ENCODE measurements at places on chromosomes 2 and 18.

GRCh38 chr2:196967116-196967515 is 40.6 kb upstream of the PGAP1 start:
- DNase-seq = peak; percentile 71

- DNase-seq = no peak
Observed at GRCh38 chr2:203438528-203438927, 96.6 kb downstream of the RAPH1 start.

DNA sequence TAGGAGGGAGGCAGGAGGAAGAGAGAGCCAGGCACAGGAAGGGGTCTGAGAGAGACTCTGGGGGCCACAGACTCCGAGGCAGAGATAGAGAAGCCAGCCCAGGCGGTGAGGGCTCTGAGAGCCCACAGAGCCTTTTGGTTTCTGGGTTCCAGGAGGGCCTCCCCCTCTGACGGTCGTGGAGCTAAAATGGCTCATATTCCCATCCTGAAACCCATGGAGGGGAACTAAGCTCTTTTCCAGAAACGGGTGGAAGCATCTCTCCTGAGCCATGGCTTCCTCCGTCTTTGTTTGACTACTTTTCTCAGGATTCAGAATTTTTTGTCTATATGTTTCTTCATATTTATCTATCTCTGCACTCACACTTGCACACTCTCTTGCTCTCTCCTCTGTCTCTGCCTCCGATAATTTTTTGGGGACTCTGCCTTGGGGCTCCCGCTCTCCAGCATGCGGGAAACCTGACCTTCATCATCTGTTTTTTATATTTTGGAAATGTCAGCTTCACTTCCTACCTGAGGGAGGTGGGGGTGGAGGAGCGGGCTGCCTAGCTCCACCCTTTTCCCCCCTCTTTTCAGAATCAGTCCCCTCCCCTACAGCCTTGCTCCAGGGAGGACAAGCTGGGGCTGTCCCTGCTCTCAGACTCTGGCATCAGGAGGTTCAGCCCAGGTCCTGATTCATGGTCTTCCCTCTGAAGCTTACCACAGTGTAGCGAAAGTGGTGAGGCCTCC is 5.0 kb upstream of the PKDCC start:
- no peak for DNase-seq

GRCh38 chr2:165953306-165953654 is 296 bp downstream of the TTC21B start:
- no peak for DNase-seq

GRCh38 chr2:191148791-191149190 is 2.0 kb downstream of the STAT4 start:
- no peak for DNase-seq

DNA sequence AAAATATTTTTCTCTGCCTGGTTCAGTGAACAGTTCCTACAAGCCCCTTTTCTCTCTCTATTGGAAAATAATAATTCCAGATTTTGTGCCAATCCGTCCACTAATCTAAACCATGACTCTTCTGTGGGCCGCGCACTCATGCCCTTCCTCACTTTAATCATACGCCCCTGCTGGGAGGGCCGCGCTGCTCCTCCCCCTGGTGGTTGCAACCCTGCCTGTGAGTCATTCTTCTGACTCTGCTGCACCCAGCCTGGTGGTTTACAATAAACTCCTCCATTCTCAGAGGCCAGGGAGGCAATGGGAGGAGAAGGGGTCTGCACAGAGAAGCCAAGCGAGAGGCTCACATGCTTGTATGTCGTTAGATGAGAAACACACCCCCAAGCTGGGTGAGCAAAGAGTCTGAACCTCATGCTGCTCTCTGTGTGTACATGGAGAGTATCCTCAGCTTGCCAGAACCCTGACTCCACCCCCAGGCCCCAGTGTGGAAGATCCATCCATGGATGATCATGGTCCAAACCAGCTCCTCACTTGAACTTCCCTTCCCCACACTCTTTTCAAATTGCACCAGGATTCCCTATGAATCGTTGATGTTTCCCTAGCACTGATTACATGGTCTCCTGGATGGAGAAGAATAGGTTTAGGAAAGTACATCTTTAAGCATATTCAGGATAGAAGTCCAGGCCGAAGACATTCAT is 228.9 kb downstream of the ANKRD30B start:
- peak; percentile 14 for DNase-seq

GRCh38 chr2:6372317-6372901 is 493.3 kb downstream of the CMPK2 start:
- no peak for DNase-seq

GRCh38 chr18:58544616-58545337 is 84.1 kb downstream of the ALPK2 start:
- DNase-seq = no peak

GRCh38 chr18:10121786-10122515 is 208.1 kb downstream of the VAPA start:
- no peak for DNase-seq

GRCh38 chr2:19361325-19361990 is 3.0 kb upstream of the OSR1 start:
- DNase-seq = no peak

GRCh38 chr2:109637749-109638570 is 23.8 kb downstream of the SOWAHC start:
- no peak for DNase-seq

GRCh38 chr18:73766910-73767515 is 380.6 kb downstream of the FBXO15 start:
- DNase-seq = no peak

GRCh38 chr2:146143971-146144370 is 1624.1 kb upstream of the ZEB2 start:
- no peak for DNase-seq

DNA sequence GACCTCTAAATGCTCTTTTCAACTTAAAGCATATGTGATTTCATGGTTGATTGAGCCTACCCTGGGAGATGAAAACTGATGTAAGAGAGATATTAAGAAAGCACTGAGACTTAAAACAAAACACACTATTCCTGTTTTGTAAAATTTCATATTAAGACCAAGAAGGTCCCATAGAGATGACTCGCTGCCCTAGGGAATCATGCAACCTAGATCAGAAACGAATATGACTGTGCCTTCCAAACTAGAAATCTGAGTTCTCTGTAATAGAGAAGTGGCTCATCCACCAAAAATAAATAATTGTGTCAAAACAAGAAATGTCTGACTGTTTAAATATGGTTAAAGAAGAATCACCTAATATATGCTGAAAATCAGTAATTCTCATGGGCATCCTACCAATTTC is 776.8 kb upstream of the SOX11 start:
- DNase-seq = no peak

- no peak for DNase-seq
Observed at GRCh38 chr18:54261894-54262293, 7.4 kb upstream of the POLI start.

DNA sequence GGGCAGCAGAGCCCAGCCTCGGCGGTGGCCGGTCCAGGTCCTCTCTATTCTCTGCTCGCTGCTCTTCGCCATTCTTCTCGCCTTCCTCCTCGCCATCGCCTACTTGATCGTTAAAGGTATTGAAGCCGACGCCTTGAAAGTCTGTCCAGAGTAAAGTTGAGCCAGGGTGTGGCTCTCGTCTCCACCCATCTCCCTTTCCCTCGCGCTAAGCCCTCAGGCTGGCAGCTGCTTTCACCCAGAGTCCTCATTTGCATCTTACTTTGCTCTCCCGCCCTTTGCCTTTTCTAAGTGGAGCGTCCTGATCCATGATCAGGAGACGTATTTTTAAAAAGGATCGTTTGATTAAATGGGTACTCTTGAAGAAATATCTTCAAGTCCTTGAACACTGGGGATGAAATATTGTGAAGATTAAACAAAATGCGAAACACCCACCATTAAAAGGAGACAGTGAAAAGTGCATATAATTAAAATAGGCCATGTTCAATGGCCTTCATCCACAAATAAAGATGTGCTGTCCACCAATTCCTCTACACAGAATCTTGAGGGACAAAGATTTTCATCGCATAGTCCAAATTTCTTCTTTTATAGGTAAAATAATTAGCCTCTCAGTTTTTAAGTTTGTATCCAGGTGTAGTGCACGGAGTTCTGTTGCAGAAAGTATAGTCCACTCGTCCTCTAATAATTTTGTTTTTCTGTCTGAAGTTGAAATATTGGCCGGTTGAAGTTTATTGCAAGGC is 657 bp downstream of the ARL6IP6 start:
- peak; percentile 86 for DNase-seq

DNA sequence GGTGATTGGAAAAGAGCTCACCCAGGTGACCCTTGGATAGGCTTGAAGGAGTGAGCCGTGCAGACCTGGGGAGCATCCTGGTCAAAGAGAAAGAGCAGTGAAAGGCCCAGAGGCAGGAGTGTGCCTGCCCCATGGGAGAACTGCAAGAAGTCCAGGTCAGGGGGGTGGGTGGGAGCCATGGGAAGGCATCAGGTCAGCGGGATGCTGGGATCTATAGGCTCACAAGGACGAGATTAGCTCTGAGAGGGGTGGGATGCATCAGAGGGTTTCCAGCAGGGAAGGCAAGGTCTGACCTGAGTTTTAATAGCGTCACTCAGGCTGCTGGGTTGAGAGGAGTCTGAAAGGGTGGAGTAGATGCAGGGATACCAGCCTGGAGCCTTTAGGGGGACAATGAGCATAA is 158.6 kb downstream of the SMAD7 start:
- DNase-seq = no peak

GRCh38 chr2:172038121-172038520 is 38.4 kb downstream of the METAP1D start:
- no peak for DNase-seq

- no peak for DNase-seq
Observed at GRCh38 chr2:8630676-8631464, 51.0 kb upstream of the ID2 start.

GRCh38 chr2:130372833-130373807 is 17.3 kb downstream of the PTPN18 start:
- no peak for DNase-seq

DNA sequence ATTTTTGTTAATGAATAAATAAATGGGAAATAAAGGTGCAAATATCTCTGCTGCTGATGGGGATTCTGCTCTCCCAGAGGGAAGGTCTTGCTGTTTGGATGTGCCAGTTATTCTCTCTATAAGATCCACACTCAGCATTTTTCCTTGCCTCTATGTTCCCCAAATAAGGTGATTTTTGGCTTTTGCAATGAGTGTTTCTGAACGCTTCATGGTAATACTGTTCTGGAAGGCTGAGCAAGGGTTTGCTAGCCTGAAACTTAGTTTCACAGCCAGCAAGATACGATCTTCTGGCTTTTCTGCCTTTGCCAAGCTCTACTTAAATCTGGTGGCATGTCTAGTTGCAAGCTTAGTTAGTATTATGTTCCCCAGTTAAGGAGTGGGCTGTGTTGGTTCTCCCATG is 114.6 kb downstream of the LPIN1 start:
- no peak for DNase-seq

DNA sequence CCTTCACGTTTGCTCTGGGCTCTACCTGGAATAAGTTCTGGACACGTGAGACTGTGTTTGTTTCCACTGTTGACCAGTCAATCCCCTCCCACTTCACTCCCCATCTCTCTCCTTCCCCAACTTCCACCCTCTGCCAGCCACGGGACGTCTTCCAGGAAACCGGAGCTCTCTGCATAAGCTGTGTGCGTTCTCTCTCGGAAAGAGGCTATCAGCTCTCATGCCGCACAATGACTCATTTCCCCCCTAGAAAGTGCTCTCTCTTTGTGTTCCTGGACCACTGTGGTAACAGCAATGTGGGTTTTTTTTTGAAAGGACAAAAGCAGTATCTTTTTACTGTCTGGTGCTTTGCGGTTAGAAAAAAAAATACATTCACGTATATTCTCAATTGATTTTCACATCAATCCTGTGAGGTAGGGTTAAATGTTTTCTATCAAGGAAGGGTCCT is 10.2 kb downstream of the PROKR1 start:
- DNase-seq = no peak

- no peak for DNase-seq
Observed at GRCh38 chr2:141417246-141417797, 713.5 kb downstream of the LRP1B start.

All from HAP-1 (cell line).